ENCODE measurements at places on chromosomes 5 and 9. TPM values are rescaled to one million over a fixed set of nuclear protein-coding genes. Genes with fewer than 3 reads are reported as not detected.

CLIC3 gene
- polyA plus RNA-seq, result not detected

IL7R gene
- 0.93 TPM for polyA plus RNA-seq

SH3TC2 gene
- polyA plus RNA-seq, result 0.75 TPM

SLC22A5 gene
- 52.4 TPM for polyA plus RNA-seq

FST gene
- 25.8 TPM for polyA plus RNA-seq

BBLN gene
- 36.7 TPM for polyA plus RNA-seq

SMIM33 gene
- polyA plus RNA-seq, result not detected

PKD2L2 gene
- polyA plus RNA-seq, result 0.26 TPM

IL33 gene
- polyA plus RNA-seq, result 8.9 TPM

LURAP1L gene
- 24.5 TPM for polyA plus RNA-seq

UBE2QL1 gene
- 1.0 TPM for polyA plus RNA-seq

KIF4B gene
- polyA plus RNA-seq, result 0.21 TPM

Measured in right renal cortex interstitium (tissue), 3 donors.